Activated CD4-positive, alpha-beta memory T cell treated with anti-CD3 and anti-CD28 coated beads for 36 hours (primary cell): ENCODE measurements at places on chromosomes 7 and 10.

DNA sequence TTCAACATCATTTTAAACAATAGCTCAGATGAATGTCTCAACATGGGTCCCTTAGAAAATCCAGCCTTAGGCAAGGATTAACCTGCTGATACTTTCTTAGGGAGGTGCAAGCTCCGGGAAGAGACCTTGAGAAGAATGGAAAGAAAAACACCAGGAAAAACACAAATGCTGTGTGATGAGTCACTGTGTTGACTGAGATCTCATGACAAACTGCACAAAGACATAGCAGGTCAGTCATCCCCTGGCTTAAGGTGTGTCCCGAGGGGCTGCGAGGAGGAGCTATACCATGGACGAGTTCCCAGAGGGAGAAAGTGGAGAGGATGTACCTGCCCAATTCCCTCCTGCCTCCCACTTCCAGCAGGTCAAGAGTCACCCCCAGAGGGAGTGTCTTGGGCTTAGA, 98.0 kb downstream of the TEX36 start:
- H3K27me3 ChIP-seq = peaks cover 5% of the 10 kb centered on the region
- H3K27ac ChIP-seq = no peak overlapping the region
- H3K36me3 ChIP-seq = no peaks in the 10 kb centered on the region

DNA sequence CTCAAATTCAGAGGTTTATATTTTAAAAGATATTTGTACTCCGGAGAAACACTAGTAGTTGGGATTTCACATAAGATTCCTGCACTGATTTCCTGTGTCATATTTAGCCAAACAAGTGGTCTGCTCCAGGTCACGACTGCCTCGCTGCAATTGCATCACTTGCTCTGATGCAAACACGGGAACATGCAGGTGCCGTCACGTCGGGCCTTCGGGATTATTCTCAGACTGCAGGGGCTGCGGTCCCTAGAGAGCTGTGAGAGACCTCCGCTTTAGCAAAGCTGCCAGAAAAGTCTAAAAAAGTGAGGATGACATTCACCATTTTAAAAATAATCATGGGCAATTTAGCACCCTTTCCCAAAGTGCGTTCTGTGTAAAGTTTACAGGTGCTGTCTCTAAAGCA, 93.5 kb upstream of the DDC start:
- peaks cover 2% of the 10 kb centered on the region for H3K27me3 ChIP-seq
- no peak overlapping the region for H3K27ac ChIP-seq
- no peaks in the 10 kb centered on the region for H3K36me3 ChIP-seq

DNA sequence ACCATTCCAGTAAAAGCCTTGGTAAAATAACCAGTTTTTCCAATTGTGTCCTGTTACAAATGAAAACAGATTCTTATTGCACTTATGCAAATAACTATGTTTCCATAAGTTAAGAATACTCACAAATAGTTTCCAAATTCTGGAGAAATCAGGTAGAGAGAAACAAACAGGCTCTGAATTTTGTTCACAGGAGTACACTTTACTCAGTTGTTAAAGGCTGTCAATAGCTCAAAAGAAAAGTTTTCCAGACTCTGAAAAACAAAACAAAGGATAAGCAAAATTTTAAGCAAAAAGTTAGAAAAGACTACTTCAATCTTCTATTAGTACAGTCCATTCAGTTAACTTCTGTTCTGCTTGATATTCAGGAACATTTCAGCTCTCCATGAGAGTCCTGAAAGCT, 32.8 kb upstream of the ZNF365 start:
- DNase-seq = no peak
- no peaks in the 10 kb centered on the region for H3K4me1 ChIP-seq
- H3K27me3 ChIP-seq = peaks cover 1% of the 10 kb centered on the region
- H3K27ac ChIP-seq = no peak overlapping the region
- peaks cover 12% of the 10 kb centered on the region for H3K36me3 ChIP-seq

DNA sequence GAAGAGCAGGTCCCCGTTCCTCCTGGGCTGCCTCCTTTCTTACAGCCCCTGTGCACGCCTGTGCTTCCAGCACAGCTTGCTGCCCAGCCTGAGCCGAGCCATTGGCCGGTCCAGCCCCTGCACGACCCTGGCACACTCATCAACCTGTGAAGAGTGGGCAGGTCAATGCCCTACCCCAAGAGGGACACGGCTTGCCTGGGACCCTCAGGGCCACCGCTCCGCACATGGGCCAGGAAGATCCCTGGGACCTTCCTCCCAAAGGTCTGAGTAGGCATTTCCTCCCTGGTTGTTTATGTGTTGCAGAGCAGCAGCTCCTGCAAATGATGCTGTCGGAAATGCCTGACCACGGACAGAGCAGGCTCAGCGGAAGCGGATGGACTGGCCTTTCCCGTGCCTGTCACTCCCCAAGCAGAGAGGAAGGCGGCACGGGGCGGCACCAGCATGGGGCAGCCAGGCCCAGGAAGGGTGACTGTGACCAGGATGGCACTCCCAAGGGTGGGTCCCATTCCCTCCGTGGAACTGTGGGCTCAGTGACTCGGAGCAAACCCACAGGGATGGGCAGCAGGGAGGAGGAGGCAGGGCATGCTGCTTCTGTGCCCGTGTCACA, 252.5 kb downstream of the TNS3 start:
- no peak for DNase-seq
- H3K27ac ChIP-seq = no peak overlapping the region
- H3K4me1 ChIP-seq = no peaks in the 10 kb centered on the region
- H3K27me3 ChIP-seq = no peaks in the 10 kb centered on the region
- no peaks in the 10 kb centered on the region for H3K36me3 ChIP-seq

GRCh38 chr7:100642534-100642907, 1.2 kb upstream of the TFR2 start:
- peaks cover 5% of the 10 kb centered on the region for H3K27me3 ChIP-seq
- H3K36me3 ChIP-seq = no peaks in the 10 kb centered on the region
- no peak overlapping the region for H3K4me3 ChIP-seq
- H3K27ac ChIP-seq = no peak overlapping the region
- peak; percentile 46 for DNase-seq

DNA sequence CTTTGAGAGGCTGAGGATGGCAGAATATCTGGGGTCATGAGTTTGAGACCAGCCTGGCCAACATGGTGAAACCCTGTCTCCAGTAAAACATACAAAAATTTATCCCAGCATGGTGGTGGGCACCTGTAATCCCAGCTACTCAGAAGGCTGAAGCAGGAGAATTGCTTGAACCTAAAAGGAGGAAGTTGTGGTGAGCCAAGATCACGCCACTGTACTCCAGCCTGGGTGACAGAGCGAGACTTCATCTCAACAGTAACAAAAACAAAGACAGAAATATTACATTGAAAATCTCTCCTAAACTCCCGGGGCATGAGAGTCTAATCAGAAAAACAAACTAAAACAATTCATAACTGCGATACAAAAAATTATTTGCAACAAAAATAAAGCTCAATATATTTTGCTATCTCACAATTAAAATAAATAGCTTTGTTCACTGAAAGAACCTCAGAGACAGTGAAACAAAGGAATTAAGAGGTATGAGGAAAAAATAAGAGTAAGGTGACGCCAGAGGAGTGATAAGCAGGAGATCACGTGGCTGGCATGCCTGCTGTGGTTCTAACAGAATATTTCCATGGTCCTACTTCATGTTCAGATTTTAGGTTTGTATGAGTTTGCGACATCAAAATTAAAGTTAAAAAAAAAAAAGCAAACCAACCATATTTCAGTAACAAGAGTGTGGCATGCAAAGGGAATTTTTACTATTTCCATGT, 527.7 kb upstream of the POM121L12 start:
- DNase-seq = no peak
- H3K27me3 ChIP-seq = no peaks in the 10 kb centered on the region
- no peak overlapping the region for H3K4me3 ChIP-seq
- no peaks in the 10 kb centered on the region for H3K4me1 ChIP-seq

GRCh38 chr10:59303018-59303417, 59.3 kb downstream of the FAM13C start:
- no peaks in the 10 kb centered on the region for H3K27me3 ChIP-seq
- H3K27ac ChIP-seq = no peak overlapping the region
- no peaks in the 10 kb centered on the region for H3K4me1 ChIP-seq
- no peak overlapping the region for H3K4me3 ChIP-seq
- DNase-seq = no peak
- H3K36me3 ChIP-seq = no peaks in the 10 kb centered on the region

GRCh38 chr7:27453702-27454405, 208.8 kb downstream of the HIBADH start:
- H3K4me3 ChIP-seq = no peak overlapping the region
- H3K27me3 ChIP-seq = peaks cover 9% of the 10 kb centered on the region
- no peaks in the 10 kb centered on the region for H3K36me3 ChIP-seq
- no peaks in the 10 kb centered on the region for H3K4me1 ChIP-seq
- H3K27ac ChIP-seq = no peak overlapping the region

- DNase-seq = no peak
- no peaks in the 10 kb centered on the region for H3K27me3 ChIP-seq
- peak overlapping the region; percentile 16 for H3K4me3 ChIP-seq
These were observed 57.9 kb upstream of the FAM133B start for GRCh38 chr7:92648067-92648466.
